ENCODE measurements at places on chromosomes 3 and 15.
A peak's percentile ranks its signal among the peaks of the same experiment; 100 is the strongest.

- DNase-seq = no peak
Measured at GRCh38 chr15:66646799-66647198, 55.2 kb upstream of the SMAD6 start.

- no peak for DNase-seq
Measured at GRCh38 chr15:90872486-90873184, 4.2 kb downstream of the FURIN start.

DNA sequence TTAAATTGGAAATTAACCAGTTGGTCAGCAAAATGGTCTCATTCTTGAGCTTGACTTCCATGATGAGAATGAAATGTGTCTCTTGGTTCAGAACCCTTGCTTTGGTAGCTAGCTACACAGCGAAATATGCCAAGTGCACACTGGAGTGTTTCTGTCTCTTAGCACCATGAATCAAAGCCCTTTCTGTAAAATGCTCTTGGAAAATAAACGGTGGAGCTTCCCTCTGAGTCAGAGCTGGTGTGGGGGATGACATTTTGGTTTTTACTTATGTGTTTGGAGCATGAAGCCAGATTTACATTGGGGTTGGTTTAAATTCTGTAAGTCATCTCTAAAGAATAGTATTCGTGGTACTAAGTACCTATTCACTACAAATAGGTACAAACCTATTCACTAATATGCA lies 85.1 kb upstream of the NANOGP8 start:
- DNase-seq = no peak

- DNase-seq = peak; percentile 75
Measured at GRCh38 chr3:128548426-128549282, 55.7 kb upstream of the GATA2 start.

- peak; percentile 53 for DNase-seq
Measured at GRCh38 chr3:31092748-31093589, 198.5 kb upstream of the GADL1 start.

- no peak for DNase-seq
Measured at GRCh38 chr3:172869368-172869771, 118.8 kb downstream of the ECT2 start.

GRCh38 chr3:14434126-14434497 lies 31.7 kb downstream of the SLC6A6 start:
- DNase-seq = no peak

DNA sequence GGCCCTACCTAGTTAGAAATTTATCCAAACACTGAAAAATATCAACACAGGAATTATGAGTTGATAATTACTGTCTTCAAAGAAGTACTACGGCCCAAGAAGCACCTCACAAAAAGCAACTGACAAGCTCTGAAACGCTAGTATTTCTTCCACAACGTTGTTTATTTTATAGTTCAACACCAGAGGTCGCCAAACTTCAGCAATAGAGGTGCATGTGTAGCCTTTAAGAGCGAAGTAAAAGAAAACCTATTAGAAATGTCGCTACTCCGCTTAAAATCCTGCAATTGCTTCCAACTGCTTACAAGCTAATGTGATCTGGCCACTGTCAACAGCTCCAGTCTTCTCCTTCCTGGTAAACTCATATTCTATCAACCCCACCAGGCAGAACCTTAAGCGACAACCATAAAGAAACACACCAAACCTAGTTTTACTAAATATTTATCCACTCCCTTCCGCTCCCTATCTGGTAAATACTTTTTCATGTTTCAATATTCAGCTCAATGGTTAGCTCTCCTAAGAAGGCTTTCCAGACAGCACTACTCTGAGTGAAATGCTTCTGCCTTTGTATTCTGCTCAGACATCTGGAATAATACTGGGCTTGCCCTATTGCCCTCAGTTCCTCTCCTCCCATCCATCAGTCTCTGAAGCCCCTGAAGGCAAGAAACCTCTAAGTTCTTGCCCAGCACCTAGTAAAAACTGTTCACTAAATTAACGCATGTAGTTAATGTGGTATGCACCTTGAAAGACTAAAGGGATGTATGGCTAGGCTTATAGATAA lies 110.2 kb downstream of the NR1I2 start:
- DNase-seq = no peak

GRCh38 chr15:20295238-20295811 lies 246.3 kb downstream of the GOLGA6L6 start:
- DNase-seq = no peak

GRCh38 chr3:34842706-34843480 lies 796.4 kb upstream of the ARPP21 start:
- DNase-seq = no peak

DNA sequence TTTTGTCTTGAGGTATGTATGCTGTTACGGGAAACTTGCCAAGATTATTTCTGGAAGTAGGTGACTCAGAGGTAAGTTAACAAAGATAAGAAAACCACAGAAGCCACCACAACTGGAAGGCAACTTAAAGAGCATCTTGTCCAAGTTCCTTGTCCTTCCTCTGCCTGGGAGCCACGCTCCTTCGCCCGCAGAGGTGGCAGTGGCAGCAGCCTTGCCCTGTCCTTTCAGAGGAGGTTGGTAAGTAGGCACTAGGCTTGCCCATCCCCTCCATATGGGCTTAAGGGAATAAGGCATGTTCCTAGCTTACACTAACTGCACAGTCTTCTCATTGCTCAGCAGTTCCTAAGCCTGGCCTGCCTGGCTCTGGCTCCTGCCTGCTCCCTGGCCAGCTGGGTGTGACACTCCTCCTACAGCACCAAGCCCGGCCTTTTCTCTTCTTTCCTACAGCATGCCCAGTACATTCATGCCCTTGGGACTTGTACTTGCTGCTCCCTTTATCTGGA lies 48.0 kb upstream of the RAB6B start:
- no peak for DNase-seq

DNA sequence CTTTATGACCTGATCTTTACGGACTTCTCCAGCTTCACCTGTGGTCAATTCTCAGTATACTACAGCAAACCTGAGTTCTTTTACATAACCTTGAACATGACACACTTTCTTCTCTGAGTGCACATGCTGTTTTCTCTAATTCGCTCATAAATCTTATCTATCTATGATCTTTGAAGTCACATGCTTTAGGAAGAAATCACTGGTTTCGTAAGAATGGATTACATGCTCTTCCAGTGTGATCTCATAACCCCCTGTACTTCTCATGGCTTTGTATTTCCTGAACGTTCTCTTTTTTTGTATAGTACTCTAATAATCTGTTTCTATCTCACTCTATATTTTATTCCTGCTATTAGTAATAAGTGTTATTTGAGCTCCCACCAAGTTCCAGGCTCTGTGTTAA lies 1165.2 kb downstream of the TBL1XR1 start:
- no peak for DNase-seq

DNA sequence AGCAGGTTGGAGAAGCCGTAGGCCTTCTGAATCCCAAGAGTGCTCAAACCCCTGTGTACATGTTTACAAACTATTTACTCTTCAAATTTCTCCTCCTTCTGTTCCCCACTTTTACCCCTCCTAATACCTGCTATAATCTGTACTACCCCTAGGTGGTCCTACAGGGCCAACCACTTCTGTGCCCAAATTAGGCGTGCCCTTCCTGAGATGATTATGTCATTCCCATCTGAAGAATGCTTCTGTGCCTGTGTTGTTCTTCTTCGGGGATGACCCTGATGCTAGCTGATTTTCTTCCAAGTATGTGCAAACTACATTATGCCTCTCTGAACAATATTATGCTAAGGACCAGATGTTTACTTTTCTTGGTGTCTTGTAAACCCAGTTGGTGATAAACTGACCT lies 20.5 kb downstream of the RBP2 start:
- DNase-seq = no peak

DNA sequence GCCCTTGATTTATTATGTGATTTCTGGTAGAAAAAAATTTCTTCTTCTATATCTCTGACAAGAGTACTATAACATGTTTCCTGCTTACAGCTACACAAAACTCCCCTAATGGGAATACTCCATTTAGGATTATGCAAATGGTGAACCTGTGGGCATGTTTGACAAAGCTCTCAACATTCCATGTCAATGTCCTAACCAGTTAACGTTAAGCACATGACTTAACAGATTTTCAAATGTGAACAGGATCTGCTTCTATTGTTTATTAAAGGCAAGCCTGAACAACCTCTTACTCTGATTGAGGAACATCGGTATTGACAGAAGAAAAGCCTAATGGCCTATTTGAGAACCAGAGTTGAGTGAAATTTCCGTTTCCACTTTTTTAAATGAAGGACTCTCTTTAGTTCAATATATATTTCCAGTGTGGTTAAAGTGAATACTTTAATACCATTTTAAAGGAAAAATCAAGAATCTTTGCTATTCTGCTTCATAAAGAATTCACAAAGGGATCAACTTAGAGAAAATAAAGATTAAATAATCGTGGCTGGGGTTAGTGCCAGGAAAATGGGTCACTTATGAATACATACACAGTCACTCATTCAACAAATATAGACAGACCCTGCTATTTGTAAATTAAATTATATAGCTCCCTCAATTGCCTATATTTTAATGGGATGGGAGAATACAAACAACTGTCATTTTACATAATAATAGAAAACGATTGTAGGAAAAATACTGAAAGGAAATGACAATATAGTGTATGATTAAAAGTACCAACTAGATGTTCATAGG lies 300.3 kb upstream of the CBLB start:
- no peak for DNase-seq

GRCh38 chr15:71647487-71647808 lies 162.9 kb upstream of the NR2E3 start:
- DNase-seq = no peak

GRCh38 chr15:59491062-59491461 lies 53.1 kb downstream of the FAM81A start:
- DNase-seq = no peak

GRCh38 chr15:24955531-24955921 lies 739 bp downstream of the SNRPN start:
- peak; percentile 36 for DNase-seq

GRCh38 chr3:77042882-77043281 lies 3.0 kb downstream of the ROBO2 start:
- no peak for DNase-seq

GRCh38 chr3:29335438-29335837 lies 54.6 kb downstream of the RBMS3 start:
- DNase-seq = peak; percentile 83

GRCh38 chr3:168472783-168473182 lies 377.1 kb upstream of the GOLIM4 start:
- DNase-seq = no peak

DNA sequence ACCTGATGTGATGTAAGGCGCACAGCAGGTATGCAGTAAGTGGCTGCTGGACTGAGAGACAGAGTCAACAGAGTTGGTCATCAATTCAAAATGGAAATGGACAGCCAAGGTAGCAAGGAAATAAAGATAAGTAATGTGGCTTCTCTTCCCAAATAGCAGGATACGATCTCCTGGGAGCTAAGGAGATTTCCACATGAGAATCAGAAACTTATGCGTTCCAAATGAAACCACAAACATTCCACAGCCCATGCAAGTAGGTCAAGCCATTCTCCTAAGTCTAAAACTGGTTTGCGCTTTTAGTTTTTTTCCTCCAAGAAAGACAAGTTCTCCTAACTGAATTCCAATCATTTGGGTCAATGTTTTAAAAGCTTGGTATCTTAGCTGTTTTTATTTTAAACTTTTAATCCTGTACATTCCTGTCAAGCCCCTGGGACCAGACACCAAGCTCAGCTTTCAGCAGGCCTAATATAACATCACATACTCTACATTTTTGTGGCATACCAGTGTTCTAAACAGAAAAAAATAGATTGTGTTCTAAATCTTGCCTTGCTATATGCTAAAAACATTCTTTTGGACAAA lies 73.7 kb upstream of the TSPAN3 start:
- no peak for DNase-seq

- DNase-seq = no peak
Measured at GRCh38 chr3:37740471-37740870, 121.2 kb upstream of the CTDSPL start.

DNA sequence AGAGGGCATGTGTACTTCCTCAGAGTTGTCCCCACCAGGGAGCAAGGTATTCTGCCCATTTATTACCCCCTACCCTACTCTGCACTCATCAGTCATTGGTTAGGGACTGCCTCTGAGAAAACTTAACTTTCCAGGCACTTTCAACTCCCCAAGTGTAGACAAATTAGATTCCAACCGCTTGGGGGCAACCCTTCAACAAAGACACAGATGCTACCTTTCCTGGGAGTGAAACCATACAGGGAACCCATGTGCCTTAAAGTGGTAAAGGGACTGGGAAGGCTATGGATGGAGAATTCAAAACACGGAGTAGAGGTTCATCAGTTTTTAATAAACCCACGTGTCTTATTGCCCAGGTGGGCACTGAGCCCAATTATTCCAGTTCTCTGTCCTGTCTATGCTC lies 19.4 kb upstream of the UBE2E2 start:
- no peak for DNase-seq

DNA sequence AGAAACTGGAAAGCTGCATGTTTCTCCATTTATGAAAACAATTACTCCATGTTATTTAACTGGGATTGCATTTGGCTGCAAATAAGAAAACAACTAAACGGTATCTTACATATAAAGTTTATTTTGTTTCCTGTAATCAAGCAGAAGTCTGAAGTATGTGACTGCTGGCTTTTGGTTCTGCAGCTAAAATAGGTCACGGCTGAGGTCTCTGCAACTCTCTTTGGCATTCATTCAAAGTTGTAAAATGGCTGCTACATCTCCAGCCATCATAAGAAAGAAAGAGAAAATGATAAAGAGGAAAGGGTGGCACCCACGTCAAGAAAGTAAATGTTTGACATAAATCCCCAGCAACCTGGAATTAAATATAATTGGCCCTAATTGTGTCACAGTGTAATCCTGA lies 406.1 kb downstream of the TBC1D5 start:
- no peak for DNase-seq

DNA sequence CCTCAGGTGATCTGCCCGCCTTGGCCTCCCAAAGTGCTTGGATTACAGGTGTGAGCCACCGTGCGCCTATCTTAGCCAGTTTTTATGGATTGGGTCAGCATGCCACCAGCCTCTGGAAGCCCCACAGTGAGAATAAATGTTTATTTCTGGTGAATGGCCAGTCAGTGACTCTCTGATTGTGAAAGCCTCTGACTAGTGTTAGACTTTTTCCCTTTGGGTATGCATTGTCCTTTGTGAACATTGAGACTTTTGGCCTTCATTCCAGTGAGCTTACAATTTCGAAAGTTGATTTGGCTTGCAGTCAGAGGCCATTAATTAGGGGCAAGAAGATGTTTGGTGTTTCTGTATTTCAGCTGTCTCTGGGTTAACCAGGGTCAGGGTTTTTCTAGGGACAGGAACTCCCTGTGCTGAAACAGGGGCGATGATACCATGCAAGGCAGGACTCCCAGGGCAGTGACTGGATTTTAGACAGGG lies 274.5 kb upstream of the C2CD4B start:
- no peak for DNase-seq

DNA sequence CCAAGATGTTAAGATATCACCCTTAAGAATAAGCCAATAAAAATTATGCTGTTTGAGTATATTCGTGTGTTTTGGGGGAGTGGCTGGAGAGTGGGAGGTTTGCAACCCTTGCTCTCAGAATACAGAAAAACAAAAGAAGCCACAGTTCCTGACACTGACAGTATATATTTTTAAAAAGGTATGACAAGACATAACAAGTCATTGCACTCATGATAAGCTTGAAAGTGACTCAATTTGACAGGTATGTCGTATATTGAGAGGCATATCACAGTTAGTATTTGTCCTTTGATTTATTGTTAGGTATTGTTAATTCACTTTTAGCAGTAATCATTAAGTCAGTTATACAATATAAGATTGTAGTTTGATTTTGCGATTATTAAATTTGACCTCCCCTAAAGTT lies 73.1 kb upstream of the TSC22D2 start:
- no peak for DNase-seq

Measured in left cardiac atrium (tissue), 4 donors.